ENCODE measurements at places on chromosomes 16 and 17.

GRCh38 chr16:3729161-3730112, 12.1 kb upstream of the TRAP1 start:
- no peak for DNase-seq

DNA sequence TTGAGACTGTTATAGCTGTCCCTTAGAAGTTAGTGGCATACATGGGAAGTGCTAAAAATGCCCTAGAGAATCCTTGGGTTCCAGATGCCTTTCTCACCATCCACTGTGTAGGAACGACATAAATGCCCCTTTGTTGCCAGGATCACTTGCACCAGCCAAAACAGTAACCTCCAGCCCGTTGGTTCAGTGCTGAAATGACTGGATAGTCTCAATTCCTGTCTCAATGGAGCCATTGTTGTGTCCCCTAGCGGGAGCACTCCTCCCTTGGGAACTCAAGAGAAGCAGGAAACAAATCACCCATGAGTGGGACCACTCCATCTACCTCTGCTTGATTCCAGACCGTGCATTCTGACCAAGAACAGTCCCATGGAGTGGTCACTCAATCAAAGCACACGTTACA, 23.1 kb downstream of the MPHOSPH6 start:
- DNase-seq, result no peak

DNA sequence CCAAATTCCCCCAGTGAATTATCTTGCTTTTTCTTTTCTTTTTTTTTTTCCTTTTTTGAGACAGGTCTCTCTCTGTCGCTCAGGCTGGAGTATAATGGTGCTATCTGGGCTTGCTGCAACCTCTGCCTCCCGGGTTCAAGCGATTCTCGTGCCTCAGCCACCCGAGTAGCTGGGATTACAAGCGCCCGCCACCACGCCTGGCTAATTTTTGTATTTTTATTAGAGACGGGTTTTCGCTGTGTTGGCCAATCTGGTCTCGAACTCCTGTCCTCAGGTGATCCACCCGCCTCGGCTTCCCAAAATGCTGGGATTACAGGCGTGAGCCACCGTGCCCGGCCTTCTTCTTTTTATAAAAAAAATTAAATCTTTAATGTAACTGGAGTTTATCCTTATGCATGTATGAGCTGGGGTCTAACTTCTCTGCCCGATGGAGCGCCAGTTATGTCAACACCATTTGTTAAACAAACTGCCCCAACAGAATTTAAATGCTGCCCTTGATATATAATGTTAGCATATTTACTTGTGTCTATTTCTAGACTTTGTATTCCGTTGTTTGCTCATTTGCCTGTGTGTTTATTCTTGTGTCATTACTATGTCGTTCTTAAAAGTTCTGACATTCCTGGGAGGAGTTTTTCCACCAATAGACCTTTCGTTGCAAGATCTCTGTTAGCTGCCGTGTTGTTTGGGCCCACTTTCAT, 535 bp upstream of the AURKB start:
- DNase-seq, result no peak

DNA sequence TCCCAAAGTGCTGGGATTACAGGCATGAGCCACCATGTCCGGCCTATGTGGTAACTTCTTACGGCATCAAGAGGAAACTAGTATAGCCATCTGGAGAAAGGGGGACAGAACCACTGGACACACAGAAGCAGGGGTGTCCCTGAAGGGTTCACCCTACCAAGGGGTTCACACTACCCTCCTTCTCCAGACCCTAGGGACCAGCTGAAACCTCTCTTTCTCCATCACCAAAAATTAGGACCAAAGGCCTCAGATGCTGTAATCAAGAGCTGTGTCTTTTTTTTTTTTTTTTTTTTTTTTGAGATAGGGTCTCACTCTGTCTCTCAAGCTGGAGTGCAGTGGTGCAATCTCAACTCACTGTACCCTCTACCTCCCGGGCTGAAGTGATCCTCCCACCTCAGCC, 33.2 kb downstream of the ZFHX3 start:
- DNase-seq, result no peak

DNA sequence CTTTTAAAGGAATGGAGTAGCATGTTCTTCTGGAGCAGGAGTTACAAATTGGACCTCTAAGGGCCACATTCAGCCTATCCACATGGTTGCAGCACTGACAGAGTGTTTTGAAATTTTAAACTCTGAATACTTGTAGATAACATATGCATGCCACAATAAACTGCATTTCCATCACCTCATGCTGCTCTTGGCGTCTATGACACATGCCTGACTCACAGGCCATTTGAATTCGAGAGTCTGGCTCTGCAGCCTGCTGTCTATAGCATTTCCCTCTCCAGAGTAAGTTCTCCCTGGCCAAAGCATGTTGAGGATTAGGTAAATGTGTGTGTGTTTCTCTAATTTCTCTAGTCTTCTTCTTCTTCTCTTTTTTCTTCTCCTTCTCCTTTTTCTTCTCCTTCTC, 28.7 kb upstream of the MYOCD start:
- peak; percentile 84 for DNase-seq

DNA sequence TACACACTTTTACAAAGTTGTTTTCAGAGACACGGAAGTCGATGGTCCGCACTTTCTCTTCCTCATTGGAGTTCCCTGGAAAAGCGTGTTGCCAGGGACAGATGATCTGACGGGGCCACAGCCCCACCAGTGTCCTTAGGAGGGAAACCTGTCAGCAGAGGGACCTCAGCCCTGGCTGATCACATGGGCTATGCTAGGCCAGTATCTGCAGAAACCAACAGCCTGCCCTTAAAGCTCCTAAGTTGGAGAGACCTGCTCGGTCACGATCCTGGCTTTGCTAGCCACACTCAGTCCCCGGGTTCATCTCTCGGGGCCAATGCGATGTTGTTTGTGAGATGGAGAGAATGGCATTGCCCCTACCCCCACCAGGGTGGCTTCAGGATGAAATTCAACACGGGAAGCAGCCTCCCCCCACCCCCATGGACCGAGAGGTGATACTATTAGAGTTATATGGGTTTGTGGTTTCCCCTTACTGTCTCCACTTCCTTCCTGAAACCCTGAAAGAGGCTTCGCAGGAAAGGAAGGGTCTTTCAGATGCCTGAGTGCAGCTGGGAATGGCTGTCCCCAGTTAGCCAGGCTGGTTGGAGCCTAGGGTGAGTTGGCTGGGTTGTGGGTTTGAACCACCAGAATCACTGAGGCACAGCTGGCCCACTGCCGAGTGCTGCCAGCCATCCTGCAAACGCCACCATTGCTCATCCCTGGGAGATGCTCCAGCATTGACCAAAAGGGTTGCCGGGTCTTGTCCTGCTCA, 16.6 kb downstream of the RMI2 start:
- peak; percentile 42 for DNase-seq

DNA sequence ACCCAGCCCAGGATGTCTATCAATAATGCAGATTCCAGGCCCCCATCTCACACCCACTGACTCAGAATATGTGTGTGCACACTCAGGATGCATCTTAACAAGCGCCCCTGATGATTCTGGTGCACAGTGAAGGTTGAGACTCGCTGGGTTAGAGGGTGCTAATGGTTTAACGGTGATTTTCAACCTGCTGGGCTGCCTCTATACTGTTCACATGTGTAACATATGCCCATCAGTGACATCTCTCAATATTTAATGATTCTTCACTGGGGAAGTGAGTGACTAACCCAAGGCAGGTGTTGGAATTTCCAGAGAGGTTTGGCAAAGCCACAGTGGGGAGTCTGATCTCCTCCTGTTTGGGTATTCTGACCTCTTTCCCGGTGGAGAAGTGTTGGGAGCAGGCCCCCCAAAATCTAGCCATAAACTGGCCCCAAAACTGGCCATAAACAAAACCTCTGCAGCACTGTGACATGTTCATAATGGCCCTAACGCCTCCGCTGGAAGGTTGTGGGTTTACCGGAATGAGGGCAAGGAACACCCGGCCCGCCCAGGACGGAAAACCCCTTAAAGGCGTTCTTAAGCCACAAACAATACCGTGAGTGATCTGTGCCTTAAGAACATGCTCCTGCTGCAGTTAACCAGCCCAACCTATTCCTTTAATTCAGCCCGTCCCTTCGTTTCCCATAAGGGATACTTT, 4.1 kb upstream of the DOC2B start:
- no peak for DNase-seq

DNA sequence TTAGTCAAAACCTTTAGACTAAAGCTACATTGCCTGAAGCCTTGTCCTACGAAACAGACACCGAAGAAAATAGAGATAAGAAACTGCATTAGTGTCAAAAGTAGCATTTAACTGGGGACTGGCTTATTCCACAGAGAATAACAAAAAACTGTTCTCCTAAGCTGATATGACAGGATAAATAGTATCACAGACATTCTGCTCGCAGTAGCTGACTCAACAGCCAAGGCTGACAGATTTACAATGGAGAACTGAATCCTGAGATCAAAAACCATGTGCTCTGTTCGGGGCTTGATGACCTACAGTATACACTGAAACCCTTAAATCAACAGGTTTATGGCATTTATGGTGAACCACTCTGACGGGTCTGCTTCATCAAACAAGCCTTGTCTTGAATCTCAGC, 25.5 kb downstream of the ADAMTS18 start:
- DNase-seq, result peak; percentile 35

DNA sequence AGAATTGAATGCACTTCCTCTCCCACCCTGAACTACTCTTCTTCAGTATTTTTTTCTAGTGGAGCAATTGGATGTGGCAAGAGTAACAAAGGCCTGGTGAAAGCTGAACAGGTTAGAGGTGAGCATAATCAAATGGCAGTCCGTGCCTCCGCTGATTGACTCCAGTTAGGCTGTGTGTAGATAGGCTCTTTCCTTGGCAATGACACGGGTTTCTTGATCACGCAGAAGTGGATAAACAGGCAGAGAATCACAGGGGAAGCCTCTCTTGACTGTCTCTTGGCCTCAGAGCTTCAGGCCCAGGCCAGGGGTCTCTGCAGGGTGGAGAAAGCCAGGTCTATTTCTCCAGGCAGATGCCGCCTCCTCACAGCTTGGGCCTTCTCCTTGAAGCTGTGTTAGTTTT, 4.2 kb downstream of the CD300LB start:
- no peak for DNase-seq

DNA sequence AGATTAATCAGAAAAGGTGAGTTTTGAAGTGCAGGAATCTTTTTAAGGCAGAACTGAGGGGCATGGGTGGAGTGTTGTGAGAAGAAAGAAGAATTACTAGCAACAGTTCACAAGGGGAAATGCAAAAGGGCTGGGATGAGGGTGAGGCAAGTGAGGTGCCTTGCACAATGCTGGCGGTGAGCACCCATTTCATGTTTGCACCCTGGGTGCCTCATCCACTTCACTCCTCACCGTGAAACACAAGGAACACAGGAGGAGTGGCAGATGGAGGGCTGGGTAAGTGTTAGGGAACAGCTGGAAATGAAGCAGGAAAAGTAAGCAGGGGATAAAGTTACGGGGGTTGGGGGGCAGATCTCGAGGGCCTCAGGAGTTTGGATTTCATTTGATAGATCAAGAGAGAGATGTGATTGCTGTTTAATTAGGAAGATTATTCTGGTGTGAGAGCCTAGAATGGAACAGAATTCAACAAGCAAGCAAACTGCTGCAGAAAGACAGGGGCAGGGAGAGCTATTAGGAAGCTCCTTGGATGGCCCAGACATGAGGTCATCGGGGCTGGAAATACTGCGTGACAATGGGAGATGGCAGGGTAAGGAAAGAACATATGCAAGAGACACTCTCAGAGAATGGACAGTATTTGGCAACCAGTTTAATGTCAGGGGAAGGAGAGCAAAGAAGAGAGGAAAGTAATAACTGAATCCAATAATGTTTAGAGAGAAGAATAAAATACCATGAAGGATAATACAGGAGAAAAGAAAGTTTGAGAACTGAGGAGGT, 8.3 kb upstream of the HEATR6 start:
- no peak for DNase-seq

DNA sequence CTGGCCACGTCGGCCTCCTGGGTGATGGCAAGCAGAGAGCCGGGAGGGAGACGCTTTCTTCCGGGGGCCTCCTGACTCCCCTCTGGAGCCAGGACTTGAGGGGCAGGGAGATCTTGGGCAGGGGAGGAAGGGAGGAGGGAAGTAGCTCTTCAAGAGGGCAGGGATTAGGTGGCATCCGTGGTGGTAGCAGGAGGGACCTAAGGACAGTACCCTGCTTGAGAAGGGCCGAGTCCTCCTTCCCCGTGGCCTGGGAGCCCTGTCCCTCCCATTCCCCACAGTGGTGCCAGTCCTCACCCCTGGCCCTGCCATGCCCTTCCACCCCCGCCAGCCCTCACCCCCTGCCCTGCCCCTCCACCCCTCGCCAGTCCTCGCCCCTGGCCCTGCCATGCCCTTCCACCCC, 12.6 kb downstream of the TAX1BP3 start:
- no peak for DNase-seq

DNA sequence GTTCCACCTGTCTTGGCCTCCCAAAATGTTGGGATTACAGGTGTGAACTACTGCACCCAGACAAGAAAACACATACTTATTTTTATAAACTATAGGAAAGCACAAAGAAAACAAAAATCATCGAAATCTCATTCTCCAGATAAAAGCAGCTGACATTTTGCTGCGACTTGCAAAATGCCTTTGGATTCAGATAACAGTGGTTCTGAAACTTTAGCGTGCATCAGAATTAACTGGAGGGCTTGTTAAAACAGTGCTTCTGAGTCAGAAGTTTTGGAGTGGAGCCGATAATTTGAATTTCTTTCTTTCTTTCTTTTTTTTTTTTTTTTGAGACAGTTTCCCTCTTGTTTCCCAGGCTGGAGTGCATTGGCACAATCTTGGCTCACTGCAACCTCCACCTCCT, 17.7 kb upstream of the GJD3 start:
- DNase-seq, result no peak

DNA sequence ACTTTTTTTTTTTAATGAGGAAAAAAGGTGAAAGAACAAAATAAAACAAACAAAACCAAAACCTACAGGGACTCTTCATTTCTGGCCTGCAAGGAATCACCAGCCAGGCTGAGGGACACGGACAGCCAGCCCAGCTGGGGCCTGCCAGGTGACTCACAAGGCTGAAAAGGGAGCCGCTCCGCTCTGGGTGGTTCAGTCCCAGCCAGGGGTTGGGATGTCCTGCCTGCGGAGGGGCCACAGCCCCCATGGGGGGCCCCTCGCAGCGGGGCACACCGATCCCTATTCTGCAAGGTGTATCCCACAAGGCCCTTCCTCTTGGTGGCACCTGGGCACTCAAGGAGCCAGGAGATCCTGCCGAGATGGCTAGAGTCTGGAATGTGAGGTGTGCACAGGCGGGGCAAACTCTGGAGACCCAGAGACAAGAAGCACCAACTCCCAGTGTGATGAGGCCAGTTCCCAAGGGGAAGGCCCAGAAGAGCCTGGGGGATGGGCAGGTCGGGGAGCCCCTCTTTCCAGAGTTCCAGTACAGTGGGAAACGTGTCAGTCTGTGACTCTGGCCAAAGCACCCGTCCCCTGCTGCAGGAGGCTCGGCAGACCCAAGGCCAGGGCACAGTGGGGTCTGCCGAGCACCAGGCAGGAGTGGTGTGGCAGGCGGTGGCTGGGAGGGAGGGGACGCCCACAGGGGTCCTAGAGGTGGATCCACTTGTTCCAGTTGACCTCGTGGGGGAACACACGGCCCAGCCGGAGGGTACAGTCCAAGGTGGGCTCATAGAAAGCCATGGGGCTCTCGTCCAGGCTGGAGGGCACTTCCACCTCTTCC, 58.9 kb downstream of the IL21R start:
- no peak for DNase-seq

Data from renal cortical epithelial cell (primary cell).